ELF-1 (cell line): ENCODE measurements at places on chromosomes 3 and 15.

- no peak for DNase-seq
Observed at GRCh38 chr3:128269796-128270195, 116.5 kb downstream of the EEFSEC start.

DNA sequence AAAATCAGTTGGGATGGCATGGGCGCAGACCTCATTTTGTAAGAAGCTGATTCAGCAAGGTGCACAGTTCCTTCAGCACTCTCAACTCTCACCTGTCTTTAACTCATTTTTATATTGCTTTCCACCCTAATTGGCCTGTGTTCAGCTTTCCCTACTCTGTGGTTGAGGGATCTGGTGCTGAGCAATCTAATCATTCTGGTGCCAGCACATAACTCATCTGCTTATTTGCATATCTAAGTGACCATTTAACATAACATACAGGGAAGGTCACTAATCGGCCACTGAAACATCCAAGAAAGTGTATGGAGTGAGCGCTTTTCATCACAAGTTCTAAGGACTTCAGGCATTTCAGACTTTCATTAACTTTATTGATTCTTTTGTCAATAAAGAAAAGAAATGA is 303.4 kb upstream of the ROPN1 start:
- DNase-seq, result no peak

DNA sequence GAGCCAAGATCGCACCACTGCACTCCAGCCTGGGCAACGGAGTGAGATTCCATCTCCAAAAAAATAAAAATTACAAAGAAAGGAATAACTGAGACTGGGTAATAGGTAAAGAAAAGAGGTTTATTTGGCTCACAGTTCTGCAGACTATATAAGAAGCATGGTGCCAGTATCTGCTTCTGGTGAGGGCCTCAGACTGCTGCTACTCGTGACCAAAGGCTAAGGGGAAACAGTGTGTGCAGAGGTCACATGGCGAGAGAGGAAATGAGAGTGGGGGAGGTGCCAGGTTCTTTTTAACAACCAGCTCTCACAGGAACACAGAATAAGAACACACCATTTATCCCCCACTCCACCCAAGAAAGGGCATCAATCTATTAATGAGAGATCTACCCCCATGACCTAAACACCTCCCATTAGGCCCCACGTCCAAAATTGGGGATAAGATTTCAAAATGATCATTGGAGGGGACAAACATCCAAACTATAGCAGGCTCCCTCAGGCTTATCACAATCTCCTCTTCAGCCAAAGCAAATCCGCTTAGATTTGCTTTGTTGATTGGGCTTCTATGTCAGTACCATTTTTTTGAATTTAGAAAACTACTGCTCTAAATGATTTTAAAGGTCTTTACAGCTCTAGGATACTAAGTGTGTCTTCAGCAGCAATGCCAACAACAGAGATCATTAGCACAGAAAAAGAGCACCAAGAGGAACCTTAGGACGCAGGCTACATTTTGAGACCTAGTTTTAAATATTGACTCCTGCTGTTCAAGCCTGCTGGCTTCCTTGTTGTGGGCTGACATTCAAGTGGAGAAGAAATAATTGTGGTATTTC is 84.2 kb upstream of the TBL1XR1 start:
- peak; percentile 44 for DNase-seq

DNA sequence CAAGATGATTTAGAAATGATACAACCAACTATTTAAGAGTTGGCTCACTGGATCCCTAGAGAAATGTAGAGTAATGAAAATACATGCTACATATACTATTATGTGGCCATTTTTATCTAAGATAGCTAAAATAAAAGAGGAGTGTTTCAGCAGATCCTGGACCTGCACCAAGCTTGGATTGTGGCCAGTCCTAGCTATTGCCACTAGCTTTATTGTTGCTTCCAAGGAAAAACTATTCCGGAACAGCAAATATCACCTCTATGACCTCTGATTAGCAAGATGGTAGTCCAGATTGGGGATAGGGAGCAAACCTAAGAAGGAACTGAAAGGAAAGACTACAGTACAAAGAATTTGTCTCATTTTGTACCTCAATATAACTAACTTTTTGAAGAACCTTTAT is 63.7 kb upstream of the NDN start:
- DNase-seq, result no peak

- DNase-seq, result no peak
Observed at GRCh38 chr3:157767607-157768006, 264.4 kb upstream of the VEPH1 start.
